Peyer's patch (tissue), 4 donors: ENCODE measurements at places on chromosomes 7 and 10. TPM values are rescaled to one million over a fixed set of nuclear protein-coding genes. Genes with fewer than 3 reads are reported as not detected.
A peak's percentile ranks its signal among the peaks of the same experiment; 100 is the strongest.

MUC3A gene
- 85.8 TPM for total RNA-seq

MMD2 gene
- not detected for total RNA-seq

TFPI2 gene
- not detected for total RNA-seq

DNA sequence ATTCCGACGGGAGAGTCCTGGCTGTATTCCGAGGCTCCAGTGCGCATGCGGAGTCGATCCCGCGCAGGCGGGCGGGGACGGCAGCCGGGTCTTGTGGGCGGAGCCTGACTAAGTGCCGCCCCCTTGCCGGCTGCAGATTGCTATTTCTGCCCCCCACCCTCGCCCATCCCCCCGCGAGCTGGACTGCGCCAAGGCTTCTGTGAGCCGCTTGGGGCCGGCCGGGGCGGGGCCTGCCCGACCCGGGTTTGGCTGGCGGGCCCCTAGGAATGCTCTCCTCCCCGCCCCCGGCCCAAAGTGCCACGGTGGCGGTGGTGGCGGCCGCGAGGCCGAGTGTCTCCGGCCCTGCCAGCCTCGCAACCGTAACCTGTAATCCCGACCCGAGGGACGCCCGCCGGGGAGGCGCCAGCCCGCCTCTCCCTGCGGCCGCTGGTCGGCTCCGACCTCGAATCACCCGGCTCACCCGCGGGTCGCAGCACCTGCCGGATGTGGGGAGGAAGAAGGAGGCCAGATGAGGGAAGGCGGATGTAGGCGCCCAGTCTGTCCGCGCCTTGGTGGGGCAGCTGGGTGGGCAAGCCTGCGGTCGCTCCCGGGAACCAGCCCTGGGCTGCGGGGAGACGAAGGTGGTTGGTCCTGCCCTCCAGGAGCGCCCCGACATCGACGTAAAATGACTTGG, 702 bp upstream of the KAZALD1 start:
- peak overlapping the region; percentile 74 for H3K4me3 ChIP-seq
- no peaks in the 10 kb centered on the region for H3K36me3 ChIP-seq
- no peaks in the 10 kb centered on the region for H3K27me3 ChIP-seq
- H3K4me1 ChIP-seq: peaks cover 58% of the 10 kb centered on the region
- H3K27ac ChIP-seq: peak overlapping the region; percentile 98
- DNase-seq: peak; percentile 99

DNA sequence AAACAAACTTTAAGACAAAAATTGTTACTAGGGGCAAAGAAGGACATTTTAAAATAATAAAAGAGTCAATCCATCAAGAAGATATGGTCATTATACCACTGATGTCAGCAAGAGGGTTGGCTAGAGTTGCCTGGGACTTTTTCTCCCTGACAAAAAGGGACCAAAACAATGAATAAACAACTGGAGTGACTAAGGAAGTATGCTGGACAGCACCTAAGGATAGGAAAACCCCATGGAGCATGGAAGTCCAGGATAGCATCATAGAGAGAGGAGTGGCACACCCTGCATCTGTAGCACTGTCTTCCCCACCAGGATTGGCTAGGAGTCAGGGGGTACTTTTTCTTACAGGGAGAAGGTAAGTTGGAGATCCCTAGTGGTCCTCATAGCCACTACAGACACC, 73.5 kb upstream of the MACROH2A2 start:
- no peaks in the 10 kb centered on the region for H3K36me3 ChIP-seq
- no peaks in the 10 kb centered on the region for H3K4me1 ChIP-seq
- H3K27ac ChIP-seq: no peak overlapping the region

- H3K36me3 ChIP-seq: no peaks in the 10 kb centered on the region
- no peak overlapping the region for H3K27ac ChIP-seq
- no peak for DNase-seq
- H3K4me1 ChIP-seq: no peaks in the 10 kb centered on the region
These were observed 3.1 kb upstream of the LDB3 start for GRCh38 chr10:86665218-86665607.

DNA sequence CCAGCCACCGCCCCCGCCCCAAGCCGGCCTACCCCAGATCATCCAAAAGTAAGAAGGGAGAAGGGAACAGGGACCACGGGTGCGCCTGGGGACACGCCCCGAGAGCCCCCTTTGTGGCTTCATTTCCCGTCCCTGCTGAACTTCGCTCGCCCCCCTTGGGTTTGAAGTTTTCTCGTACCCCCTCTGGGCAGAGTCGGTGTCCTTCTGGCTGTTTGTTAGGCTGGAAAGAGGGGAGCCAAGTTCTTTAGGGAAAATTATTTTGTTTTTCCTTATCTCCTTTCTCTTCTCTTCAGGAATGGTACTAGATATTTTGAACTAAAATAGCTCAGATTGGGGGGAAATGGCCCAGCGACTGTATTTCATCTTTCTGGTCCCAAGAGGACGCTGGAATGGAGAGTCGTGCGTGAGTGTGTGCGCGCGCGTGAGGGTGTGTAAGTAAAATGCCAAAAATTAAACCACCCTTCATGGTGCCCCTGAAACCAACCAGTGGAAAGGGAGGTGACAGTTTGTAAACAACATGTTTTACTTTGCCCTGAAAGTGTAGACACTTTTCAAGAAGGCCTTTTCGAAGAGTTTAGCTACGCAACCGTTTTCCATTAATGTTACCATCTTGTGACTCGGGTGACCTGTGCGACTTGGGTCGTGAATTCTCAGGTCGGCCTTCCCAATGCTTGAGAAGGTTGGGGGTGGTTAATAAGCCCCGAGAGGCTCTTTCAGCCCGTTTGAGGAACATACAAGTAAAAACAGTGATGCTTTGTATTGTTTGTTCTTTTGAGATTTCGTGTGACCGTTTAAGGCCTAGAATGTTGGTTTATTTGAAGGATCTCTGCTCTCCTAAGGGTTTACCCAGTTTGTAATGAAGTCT, 694 bp downstream of the RBM20 start:
- H3K36me3 ChIP-seq: no peaks in the 10 kb centered on the region
- peak overlapping the region; percentile 53 for H3K4me3 ChIP-seq
- no peak overlapping the region for H3K27ac ChIP-seq
- no peaks in the 10 kb centered on the region for H3K27me3 ChIP-seq
- no peak for DNase-seq

- no peak for DNase-seq
- peaks cover 13% of the 10 kb centered on the region for H3K4me1 ChIP-seq
- H3K27ac ChIP-seq: no peak overlapping the region
- H3K27me3 ChIP-seq: no peaks in the 10 kb centered on the region
- H3K36me3 ChIP-seq: no peaks in the 10 kb centered on the region
These were observed 98.0 kb upstream of the PIK3CG start for GRCh38 chr7:106767078-106767477.

- no peak overlapping the region for H3K27ac ChIP-seq
- no peak overlapping the region for H3K4me3 ChIP-seq
- no peaks in the 10 kb centered on the region for H3K27me3 ChIP-seq
These were observed 849.8 kb downstream of the NXPH1 start for GRCh38 chr7:9283246-9283645.

DNA sequence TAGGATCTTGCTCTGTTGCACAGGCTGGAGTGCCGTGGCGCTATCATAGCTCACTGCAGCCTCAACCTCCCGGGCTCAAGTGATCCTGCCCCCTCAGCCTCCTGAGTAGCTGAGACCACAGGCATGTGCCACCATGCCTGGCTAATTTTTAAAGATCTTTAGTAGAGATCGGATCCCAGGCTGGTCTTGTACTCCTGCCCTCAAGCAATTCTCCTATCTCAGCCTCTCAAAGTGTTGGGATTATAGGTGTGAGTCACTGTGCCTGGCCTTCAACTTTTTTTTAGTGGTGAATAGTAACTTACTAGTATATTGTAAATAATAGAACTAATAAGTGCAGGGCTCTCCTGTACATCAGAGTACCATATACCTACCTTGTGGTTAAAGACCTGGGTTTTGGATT, 52.1 kb upstream of the LMTK2 start:
- no peak for DNase-seq
- H3K27ac ChIP-seq: no peak overlapping the region
- H3K4me3 ChIP-seq: no peak overlapping the region
- no peaks in the 10 kb centered on the region for H3K4me1 ChIP-seq
